ENCODE measurements at places on chromosomes 2 and 18.

DNA sequence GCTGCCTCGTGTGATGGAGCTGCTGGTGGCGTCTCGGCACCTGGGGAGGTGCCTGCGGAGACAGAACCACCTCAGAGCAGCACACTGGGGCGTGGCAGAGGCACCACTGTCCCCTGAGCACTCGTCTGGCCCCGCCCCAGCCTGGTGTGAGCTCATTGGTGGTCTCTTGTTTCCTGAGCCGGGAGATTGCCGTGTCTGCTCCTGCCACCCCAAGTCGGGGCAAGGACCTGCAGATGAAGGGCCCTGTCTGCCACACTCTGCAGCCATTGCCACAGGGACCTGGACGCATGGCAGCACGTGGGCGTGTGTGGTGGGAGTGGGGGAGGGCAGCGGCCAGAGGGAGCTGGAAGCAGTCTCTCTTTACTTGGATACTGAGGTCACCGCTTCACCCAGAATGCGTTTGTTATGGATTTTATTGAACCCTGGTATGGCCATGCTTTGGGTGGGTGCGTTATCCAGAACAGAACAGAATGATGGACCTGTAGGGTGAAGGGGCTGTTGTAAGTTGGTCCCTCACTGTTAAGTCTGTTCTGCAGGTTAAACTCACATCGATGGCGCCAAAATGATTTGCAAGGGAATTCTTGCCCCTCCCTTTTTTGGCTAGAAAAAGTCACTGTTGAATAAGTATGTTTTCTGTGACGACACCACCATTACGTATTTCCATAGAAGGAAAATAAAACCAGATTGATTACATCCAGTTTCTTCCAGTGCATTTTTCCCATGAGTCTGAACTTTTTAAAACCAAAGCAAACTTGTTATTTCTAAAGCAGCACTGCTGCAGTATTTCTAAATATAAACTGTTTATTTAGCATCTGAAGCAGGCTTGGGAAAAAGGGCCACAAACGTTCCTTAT is 92.0 kb downstream of the USP40 start:
- no peak for DNase-seq

GRCh38 chr2:214628091-214628490 is 181.4 kb downstream of the BARD1 start:
- no peak for DNase-seq

DNA sequence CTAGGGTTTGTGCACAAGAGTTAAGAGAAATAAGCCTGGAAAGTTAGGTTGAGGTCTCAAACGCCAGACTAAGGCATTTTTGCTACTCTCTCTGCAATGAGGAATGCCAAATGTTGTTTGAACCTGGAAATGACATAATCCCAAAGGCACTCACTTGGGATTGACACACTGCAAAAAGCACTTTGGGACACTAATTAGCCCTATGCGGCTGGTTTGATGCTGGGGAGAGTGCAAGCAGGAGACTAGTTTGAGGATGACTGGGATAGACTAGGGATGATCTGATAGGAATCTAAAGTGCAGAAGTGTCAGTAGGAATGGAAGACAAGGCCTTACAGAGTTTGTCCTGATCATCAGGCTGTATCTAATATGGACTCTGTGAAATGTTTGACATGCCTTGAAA is 469.0 kb downstream of the SLC4A3 start:
- no peak for DNase-seq

GRCh38 chr2:162044586-162044985 is 29.4 kb downstream of the DPP4 start:
- DNase-seq = no peak

All from T1000 (cell line).